AG04450 (cell line): ENCODE measurements at places on chromosomes 4 and X.

- DNase-seq = no peak
Measured at GRCh38 chr4:137967480-137968190, 274.5 kb downstream of the SLC7A11 start.

DNA sequence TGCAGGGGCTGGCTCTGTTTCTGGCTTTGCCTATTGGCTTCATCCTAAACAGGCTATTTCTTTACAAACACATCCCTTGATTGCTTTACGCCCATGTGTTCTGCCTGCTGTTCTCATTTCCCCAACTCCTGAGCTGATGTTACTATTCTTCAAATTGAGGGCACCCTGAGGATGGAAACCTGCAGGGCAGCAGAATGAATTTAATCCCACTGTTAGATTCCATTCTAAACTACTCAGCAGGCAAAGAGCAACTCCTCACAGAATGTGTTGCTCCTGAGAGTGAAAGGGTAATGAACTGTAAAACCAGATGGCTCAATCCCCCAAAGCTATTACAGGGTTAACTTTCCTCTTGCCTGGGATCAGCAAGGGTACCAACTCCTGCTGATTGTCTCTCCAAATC is 75.7 kb downstream of the ANKRD50 start:
- DNase-seq = no peak

GRCh38 chrX:3598709-3599108 is 114.7 kb downstream of the PRKX start:
- DNase-seq = no peak

DNA sequence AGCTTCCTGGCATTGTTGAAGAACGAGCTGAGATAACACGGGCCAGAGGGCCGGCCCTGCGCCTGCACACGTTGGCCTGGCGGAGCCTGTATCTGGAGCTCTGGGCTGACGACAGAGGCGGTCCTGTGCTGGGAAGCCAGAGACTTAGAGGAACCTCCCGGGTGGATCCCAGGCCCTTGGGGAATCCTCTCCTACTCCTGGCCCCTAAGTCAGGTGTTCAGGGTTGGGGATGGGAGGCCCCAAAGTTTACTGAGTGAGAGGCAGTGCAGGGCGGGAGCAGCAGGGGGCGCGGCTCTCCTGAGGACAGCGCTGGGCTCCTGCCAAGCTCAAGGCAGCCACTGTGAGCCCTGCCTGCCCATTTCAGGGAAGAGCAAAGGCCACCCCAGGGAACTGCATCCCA is 2.5 kb upstream of the HTRA3 start:
- no peak for DNase-seq

- DNase-seq = no peak
Measured at GRCh38 chr4:15771216-15772058, 6.7 kb upstream of the CD38 start.
